Astrocyte (in vitro differentiated cells and primary cell): ENCODE measurements at places on chromosomes 3 and 15.
A peak's percentile ranks its signal among the peaks of the same experiment; 100 is the strongest.

DNA sequence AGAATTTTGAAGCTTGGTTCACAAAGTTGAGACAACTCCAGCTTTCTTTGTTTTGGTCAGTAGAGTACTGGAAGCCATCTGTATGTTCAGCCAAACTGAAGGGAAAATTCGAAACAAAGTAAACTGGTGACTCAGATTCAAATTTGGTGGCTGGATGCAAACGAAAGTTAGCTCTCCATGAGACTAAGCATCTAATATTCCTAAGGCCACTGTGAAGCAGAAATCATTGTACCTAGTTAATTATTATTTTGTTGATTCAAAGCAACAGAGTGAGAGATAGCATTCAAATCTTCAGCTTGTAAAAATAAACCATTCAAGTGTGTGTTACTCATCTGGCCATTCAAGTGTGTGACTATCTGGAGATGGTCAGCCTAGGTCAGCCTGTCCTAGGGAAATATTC, 42.1 kb downstream of the NR2F2 start:
- DNase-seq: no peak

DNA sequence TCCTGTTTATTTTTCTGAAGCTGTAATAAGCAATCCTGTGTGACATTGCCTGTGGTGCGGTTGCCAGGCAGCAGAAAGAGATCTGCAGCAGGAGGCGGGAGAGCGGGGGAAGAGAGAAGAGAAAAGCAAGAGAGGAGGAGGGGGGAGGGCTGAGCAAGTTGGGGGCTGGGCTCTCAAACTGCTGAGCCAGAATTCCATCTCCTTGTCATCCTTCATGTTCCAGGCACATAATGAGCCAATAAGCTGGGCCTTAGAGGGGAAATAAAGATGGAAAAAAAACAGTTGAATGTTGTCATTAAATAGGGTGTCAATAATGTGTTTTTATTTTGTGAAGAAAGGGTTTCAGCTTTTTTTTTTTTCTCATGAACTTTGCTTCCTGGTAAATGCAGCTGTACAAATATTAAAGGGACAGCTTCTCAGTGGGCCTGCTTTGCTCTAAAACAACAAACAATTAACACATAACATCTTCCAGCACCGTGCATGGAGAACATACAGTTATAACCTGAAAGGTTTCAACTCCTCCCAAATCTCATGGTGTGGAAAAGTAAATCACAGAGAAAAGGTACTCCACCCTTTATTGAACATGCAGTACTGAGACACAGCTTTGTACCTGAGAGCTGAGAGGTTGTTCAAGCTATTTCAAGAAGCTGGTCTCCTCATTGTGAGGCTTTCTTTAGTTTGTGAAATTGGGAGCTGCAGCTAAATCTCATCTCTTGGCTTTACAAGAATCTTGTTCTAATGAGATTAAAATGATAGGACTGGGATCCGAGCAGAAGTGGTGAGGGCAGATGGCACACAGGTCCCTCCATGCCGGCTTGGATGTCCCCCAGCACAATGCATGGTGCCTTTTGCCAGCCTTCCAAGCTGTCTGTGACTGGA, 451.1 kb upstream of the KCNMB2 start:
- DNase-seq: peak; percentile 73

DNA sequence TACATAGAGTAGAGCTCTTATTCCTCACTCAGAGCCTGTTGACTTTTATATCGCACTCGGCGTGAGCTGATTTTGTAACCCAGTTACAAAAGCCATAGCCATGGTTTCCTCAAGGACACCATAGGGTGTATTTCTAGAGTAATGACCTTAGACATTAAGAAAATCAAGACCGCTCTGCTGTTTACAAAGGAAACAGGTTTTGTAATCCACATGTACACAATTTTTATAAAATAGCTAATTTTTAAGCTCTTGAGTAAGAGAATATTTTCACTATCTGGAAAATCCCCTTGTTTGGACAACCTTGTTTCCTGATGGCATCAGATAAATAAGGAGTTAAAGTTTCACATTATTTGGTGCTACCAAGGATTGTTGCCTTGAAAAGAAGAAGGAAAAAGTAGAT, 104.7 kb downstream of the PGPEP1L start:
- no peak for DNase-seq

DNA sequence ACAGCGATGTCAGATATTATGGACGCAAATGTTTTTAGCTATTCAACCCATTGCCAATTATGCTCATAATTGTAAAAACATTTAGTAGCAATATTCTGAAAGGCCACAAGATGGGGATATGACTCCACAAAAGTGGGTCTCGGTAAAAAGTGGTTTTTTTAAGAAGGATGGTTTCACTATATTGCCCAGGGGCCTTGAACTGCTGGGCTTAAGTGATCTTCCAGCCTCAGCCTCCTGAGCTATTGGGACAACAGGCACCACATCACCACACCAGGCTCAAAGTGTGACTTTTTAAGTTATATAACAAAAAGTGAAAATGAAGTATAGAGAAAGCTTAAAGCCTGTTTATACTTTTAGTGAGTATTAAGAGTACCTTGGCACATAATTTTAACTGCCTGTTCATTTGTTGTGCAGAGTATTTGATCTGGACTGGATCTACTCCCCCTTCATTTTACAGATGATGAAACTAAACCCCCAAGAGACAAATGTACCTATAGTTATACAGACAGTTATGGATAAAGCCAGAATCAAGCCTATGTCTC, 9.4 kb downstream of the NAA50 start:
- peak; percentile 35 for DNase-seq

GRCh38 chr3:115861166-115861733, 237.9 kb downstream of the GAP43 start:
- DNase-seq: no peak

DNA sequence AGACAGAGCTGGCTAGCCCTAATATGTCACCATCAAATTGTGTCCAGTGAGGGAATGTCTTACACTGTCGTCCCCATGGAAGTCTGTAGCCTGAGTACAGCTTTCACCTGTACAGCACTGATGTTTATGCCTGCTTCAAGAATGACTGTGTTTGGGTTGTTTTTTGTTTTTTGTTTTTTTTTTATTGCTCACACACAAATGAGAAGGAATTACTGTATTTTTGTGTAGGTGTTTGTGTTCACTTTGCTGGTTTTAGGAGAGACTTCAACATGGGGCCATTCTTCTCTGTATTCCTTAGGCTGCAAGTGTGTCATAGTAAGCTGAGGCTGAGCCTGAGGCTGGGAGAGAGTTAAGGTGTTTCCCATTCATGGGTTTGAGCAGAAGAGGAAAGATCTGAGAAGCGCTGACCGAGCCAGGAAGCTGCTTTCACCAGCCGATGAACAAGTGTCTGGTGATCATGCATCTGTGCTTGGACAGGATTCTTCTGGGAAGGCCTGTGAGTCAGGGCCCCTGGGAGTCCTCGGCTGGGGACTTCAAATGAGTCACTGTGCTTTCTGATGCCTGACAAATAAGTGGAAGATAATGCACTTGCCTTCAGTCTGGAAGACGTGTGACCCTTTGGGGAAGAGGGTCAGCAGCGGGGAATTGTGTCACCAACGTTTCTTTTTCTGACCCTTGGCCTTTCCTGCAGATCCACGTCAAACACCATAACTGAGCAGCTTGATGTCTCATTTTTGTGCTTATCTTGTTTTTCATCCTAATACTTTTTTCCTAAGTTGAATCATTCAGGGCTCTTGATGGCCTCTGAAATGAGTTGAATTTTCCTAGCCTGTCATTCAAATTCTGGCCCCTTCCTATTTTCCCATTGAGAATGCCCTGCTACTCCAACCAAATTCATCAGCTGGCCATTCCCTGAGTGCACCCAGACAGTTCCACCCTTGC, 36.7 kb upstream of the ZBTB38 start:
- peak; percentile 99 for DNase-seq

- no peak for DNase-seq
Measured at GRCh38 chr3:178480274-178480673, 56.0 kb upstream of the KCNMB2 start.

DNA sequence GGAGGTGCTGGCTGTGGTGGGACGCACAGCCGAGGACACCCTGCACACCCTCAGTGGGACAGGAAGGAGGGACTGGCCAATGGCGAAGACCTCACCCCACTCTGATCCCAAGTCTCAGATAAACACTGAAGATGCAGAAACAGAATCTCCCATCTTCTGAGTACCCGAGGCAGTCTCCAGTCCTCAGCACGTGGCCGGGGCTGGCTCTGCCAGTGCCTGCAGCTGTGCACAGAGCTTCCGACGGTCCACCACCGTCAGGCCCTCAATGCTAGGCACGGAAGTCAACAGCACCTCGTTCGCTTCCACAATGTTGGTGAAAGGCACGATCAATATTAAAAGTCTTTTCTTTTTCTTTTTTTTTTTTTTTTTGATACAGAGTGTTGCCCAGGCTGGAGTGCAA, 16.8 kb upstream of the OCA2 start:
- DNase-seq: no peak

- peak; percentile 47 for DNase-seq
Measured at GRCh38 chr3:59446775-59447465, 397.1 kb upstream of the CFAP20DC start.

DNA sequence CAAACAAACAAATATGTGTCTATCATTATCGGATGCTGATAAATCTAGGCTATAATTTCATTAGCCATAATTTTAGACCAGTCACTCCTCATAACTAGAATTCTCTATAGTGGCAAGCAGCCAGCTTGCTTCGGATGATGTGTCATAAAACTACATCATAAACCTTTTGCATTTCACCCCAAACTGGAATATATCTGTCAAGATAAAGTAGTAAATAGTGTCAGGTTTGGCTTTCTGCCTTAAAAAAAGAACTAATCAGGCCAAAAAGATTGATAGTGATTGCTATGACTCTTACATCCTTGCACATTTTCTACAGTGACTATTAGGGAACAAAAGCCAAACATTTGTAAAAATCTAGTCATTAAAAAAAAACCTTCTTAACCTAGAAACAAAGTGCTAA, 51.0 kb downstream of the DPPA2 start:
- peak; percentile 55 for DNase-seq
